ENCODE measurements at places on chromosomes 2 and 18. TPM values are rescaled to one million over a fixed set of nuclear protein-coding genes. Genes with fewer than 3 reads are reported as not detected.

The MAL gene
- 284 TPM for polyA plus RNA-seq

The MOB4 gene
- 19.4 TPM for polyA plus RNA-seq

The SCYGR4 gene
- polyA plus RNA-seq = not detected

DNA sequence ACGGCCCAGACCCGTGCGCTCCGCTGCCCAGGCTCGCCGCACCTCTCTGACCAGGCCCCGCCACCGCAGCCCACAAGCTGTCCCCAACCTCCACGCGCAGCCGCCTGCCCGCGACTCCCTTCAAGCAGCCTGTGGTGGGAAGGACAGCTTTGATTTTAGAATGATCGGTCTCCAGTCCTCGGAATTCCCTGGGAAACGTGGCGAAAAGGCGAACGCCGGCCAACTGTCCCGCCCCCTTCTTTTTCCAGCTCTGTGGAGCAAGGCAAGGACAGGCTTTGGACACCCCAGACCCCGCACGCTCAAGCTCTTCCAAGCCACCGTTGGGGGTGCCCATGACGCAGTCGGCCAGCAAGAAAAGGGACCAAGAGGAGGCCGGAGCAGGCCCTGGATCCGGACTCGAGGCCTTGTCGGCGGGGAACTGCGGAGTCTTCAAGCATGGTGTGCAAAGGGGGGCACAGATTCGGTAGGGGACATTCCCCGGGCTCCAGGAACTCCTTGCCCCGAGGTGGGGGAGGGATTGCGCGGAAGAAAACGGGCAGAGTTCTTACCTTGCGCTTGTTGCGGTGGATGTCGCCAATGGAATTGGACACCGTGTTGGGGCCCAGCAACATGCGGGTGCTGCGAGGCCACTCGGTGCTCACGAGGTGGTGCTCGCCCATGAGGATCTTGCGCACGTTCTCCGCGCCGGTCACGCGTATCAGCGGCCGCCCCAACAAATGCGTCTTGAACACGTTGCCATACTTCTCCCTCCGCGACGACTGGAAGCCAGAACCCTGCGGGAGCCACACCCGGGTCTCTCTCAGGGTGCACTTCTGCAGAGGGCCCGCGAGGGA is 4.0 kb downstream of the CYP26B1 start:
- H3K27me3 ChIP-seq = peaks cover 50% of the 10 kb centered on the region
- no peak for DNase-seq
- peak overlapping the region; percentile 63 for H3K4me3 ChIP-seq
- no peaks in the 10 kb centered on the region for H3K36me3 ChIP-seq
- peaks cover 22% of the 10 kb centered on the region for H3K4me1 ChIP-seq
